Activated CD4-positive, alpha-beta T cell treated with anti-CD3 and anti-CD28 coated beads, Interleukin-2, Interleukin-6, amounts not matched to agents 100 ng/mL and 50 ng/mL, durations not matched to agents 16 hours and 8 hours (primary cell): ENCODE measurements at places on chromosomes 16 and 17.

GRCh38 chr16:89038221-89038721 is 55.4 kb upstream of the ACSF3 start:
- no peak for DNase-seq

DNA sequence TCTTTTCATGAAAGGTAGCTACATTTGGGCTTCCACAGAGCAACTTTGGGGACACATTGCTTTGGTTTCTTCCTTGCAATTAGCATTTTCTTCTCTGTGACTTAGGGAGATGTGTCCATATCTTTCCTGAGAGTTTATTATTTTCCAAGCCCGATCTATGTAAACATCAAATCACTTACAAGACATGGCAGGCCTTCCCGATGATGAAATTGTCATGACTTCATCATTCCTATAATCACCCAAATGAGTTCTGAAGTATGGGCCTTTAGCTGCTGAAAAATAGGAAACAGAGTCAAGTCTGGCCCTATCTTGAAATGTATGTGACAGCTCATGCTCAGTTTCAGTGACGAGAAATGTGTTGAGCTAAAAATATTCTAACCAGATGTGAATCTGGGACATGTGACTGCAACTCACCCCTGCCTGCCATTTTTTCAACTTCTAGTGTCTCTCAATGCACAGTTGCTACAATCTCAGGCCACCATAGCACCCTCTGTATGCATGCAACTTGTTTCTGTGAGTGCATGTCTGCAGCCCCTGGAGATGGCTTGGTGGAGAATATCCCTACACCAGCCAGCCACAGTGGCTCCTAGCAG is 199.6 kb upstream of the MAF start:
- no peak for DNase-seq

DNA sequence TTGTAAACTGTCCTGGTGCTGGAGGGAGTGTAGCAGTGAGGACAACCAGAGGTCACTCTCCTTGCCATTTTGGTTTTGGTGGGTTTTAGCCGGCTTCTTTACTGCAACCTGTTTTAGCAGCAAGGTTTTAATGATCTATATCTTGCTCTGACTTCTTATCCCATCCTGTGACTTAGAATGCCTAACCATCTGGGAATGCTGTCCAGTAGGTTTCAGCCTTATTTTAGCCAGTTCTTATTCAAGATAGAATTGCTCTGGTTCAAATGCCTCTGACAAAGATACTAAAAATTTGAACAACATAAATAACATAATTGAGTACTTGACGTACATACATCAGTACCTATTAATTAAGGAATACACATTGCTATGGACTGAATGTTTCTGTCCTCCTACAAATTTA is 93.3 kb upstream of the TOM1L1 start:
- no peak for DNase-seq

DNA sequence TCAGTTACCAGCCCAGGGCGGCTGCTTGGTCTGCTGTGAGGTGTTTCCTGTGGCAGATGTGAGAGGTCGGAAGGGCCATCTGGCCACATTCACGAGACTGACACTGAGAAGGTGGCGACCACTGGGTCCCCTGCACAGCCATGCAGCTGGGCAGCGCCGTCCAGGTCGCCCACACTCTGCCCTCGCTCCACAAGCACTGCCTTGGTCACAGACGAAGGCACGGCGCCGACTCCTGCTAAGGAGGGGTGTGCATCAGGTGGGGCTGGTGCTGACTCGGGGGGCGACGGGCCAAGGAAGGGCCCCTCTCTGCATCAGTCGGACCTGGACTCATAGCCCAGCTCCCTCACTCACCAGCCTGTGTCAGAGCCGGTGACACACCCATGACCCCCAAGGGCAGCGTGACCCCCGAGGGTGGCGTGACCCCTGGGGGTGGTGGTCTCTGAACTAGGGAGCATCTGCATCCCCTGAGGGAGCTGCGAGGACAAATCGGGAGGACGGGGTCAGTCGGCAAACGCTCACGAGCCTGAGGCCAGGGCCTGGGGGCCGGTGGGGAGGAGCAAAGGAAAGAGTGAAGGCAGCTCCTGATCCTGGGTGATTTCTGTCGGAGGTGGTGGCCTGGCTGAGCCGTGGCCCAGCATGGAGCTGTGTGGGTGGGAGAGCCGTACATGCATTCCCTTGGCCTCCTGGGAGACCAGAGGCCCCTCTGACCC is 30.4 kb downstream of the NME3 start:
- DNase-seq: no peak

DNA sequence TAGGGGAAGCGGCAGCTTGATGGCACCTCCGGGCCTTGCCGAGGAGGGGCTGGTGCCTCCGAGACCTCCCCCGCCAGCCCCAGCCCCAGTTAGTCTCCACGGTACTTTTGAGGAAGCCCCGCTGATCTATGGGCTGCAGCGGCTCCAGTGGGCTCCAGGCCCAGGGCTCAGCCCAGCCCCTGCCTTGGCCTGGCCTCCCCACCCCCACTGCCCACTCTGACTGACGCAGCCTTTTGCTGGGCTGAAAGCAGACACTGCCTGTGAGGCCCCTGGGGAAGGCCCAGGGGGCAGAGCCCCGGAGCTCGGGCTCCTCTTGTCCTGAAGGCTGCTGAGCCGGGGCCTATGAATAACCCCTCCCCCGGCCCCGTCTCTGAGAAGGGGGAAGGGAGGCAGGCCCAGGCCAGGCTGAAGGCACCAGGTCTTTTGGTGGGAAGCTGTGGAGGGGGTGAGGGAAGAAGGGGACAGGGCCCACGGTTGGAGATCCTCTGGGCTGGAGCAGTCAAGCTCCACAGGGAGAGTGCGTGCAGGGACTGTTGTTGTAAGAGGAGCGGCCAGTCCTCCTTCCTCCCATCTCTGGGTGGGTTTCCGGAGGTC is 7.5 kb upstream of the SMTNL2 start:
- DNase-seq: no peak

DNA sequence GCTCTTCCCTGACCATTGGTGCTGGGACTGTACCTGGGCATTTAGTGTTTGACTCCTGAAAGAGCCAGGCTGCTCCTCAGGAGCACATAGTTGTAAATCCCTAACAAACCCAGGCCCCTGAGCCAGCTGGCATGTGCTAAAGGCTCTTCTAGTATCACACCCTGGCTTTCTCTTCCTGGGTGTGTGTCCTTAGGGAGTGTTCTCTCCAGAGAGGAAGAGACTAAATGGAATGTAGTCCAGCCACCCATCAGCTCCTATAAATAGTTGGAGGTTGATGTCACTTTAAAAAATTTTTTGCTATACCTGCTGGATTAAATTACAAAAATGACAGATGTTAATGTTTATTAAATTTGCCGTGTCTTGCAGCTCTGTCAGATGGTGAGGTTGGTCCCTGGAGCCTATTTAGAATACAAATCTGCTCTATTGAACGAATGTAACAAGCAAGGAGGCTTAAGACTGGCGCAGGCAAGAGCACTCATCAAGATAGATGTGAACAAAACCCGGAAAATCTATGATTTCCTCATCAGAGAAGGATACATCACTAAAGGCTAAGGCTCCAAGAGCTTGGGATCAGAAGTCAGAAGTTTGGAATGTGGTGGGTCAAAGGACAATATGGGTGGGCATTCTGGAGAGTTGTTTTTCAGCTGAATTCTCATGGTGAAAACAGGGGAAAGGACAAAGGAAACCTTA is 13.1 kb upstream of the DUSP14 start:
- no peak for DNase-seq

DNA sequence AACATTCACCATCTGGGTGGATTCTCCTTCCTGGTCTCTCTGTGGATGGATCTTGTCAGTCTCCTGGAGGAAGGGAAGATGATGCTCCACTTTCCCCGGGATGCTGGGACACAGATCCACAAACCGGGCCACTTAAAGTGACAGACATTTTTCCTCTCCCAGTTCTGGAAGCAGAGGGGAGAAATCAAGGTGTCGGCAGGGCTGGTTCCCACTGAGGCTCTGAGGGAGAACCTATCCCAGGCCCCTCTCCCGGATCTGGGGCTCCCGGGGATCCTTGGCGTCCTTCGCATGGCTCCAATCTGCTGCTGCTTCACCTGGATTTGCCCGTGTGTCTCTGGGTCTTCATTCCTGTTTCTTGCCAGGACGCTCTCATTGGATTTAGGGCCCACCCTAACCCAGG is 263.1 kb upstream of the TNRC6C start:
- no peak for DNase-seq

GRCh38 chr17:12342609-12343435 is 322.1 kb downstream of the MAP2K4 start:
- peak; percentile 24 for DNase-seq

DNA sequence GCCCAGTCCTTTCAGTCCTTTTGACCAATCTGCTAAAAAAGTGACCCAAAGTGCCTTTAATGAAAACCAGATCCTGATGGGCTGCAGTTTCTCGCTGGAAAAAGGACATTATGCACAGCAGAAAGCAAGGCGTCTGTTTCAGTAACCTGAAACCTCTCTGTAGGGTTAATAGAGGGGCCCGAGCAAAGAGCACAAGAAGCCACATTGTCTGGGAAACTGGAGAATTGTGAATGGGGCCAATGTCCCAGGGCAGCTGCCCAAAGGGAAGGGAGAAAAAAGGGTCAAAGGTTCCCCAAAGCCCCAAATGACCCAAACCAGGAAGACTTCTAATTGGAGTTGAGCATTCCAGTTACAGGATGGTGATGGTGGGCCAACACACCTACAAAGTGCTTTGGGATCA is 3.0 kb downstream of the OTOA start:
- no peak for DNase-seq

- no peak for DNase-seq
Observed at GRCh38 chr16:86167061-86167460, 268.1 kb downstream of the IRF8 start.

GRCh38 chr16:51657848-51658247 is 506.8 kb upstream of the SALL1 start:
- no peak for DNase-seq

DNA sequence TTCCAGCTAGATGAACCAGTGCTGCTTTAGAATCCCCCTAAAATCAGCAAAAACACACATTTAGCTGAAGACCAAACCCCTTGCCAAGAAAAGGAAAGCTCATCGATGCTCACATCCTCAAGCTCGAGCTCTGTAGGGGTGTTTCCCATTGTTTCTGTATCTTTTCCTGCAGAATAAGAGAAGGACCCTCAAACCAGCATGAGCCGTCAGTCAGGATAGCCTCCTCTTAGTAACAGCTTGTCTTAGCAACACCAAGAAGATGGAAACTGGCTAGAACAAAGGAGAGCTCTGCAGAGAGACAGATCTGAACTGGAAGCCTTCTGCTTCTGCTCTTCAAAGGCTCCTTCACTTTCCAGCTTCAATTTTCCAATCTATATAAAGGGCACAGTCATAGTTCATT is 32.0 kb downstream of the VAT1L start:
- DNase-seq: no peak

DNA sequence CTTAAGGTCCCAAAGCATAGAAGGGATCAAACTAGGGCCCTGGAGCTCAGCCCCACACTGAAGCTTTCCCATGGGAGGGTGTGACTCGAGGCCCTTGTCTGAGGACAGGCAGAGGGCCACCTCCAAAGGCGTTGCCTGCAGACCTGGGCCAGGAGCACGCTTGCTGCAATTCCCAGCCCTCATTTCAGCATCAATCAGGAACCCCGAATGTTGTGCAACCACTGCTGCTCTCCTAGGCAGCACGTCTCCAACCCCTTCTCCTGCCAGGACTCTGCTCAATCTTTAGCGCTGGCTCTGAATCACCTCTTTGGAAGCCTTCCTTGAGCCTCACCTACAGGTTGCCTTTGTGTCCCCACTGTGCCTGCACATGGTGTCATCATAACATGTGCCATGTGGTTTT is 14.0 kb upstream of the ATP2C2 start:
- no peak for DNase-seq

DNA sequence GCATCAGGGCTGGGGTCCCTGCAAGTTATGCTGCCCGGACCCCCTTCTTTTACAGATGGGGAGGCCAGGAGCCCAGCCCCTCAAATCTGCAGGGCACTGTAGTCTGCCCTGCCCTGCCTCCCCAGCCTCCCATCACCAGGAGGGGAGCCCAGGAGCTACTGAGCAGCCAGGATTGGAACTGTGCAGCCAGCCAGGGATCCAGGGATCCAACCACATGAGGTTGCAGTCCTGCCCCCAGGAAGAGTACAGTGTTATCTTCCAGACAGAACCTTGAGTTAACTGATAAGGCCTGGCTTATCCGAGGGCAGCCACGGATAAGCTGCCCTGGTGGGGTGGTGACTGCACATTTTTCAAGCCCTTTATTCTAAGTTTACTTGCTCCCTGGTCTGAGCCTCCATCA is 11.4 kb upstream of the NDRG4 start:
- DNase-seq: no peak

- no peak for DNase-seq
Observed at GRCh38 chr17:7290685-7291084, 3.8 kb downstream of the YBX2 start.

DNA sequence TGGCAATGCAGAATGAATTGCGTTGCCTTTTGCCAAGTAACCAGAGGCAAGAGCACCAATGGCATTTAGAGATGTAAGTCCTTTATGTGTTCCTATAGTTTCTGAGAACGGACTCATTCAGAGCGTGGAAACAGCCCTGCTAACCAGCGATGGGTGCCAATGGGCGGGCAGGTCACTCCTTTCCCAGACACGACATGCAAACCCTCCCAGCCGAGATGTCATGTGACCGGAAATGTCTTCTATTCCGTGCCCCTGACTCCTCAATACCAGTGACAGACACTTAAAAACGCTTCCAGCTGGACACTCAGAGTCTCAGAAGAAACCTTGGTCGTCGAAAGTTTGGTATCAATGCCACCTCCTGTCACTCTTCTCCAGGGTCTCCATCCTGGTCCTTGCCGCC is 3.2 kb downstream of the FBF1 start:
- DNase-seq: no peak

- no peak for DNase-seq
Observed at GRCh38 chr17:10162096-10162495, 36.3 kb downstream of the GAS7 start.

DNA sequence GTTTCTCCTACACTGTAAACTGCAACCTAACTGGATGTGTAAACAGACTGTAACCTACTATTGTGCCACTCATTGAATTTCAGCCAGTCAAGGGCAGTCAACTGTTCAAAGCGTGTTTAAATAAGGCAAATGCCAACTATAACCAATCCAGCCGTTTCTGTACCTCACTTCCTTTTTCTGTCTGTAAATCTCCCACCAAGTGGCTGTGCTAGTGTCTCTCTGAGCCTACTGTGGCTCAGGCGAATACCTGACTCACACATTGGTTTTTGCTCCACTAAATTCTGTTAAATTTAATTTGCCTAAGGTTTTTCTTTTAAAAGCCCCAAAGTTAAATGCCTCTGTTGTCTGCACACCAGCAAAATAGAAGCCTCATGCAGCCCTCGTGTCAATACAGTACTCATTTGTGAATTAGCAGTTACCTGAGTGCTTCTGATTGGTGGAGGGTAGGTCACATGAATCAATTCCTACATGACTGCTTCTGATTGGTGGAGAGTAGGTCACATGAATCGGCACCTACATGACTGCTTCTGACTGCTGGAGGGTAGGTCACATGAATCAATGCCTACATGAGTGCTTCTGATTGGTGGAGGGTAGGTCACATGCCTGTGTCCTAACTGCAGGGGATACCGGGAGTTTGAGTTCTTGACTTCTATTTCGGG is 31.1 kb upstream of the CCR7 start:
- DNase-seq: no peak

DNA sequence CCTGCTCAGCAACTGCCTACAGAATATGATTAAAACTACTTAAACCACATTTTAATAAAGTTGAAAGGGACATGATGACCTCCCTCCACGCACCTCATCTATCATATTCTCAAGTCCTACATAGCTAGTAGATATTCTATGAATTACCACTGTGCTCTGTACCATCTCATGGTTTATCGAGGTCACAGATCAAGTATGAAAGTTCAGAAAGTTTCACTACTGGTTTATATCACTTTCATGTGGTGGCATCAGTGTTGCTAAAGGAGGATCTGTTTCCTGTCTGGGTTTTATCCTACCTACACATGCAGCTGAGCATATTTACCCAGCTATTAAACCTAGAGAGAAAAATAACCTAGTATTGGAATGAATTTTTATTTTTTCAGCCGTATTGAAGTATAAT is 214.9 kb upstream of the MON1B start:
- DNase-seq: peak; percentile 49
